ENCODE measurements at places on chromosomes 1 and 21.

- no peak for DNase-seq
These were observed 244.7 kb downstream of the RRAGC start for GRCh38 chr1:38614861-38615260.

DNA sequence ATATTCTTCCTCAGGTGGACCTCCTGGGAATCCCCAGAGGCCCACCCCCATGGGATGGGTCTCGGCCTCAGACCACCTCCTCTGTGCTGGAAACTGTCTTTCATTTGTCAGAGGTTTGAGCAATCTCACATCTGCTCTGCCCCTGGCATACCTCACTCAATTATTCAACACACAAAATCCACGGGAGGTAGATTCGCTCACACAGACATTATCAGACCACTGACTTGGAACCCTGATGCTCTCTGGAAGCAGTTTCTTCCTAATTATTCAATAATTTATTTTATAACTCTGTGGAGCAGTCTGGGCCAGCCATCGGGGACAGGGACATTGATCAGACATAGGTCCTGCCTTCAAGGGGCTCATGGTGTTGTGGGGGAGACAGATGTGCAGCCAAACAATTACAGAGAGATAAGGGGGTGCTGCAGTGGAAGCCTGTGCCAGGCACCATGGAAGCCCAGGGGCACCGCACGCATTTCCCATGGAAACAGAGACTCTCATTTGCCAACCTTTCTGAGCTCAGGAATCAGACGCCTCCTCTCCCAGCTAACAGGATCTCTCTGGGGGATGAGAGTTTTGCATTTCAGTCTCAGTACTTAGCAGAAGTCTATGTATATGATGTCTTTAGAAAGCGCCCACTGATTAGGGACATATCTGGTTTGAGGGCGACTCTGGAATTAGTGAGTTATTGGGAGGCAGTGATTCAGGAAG lies 96.5 kb downstream of the HMGB4 start:
- no peak for DNase-seq

GRCh38 chr1:150236614-150237100 lies 745 bp upstream of the ANP32E start:
- no peak for DNase-seq

GRCh38 chr1:93704052-93704451 lies 22.4 kb upstream of the BCAR3 start:
- DNase-seq = no peak

DNA sequence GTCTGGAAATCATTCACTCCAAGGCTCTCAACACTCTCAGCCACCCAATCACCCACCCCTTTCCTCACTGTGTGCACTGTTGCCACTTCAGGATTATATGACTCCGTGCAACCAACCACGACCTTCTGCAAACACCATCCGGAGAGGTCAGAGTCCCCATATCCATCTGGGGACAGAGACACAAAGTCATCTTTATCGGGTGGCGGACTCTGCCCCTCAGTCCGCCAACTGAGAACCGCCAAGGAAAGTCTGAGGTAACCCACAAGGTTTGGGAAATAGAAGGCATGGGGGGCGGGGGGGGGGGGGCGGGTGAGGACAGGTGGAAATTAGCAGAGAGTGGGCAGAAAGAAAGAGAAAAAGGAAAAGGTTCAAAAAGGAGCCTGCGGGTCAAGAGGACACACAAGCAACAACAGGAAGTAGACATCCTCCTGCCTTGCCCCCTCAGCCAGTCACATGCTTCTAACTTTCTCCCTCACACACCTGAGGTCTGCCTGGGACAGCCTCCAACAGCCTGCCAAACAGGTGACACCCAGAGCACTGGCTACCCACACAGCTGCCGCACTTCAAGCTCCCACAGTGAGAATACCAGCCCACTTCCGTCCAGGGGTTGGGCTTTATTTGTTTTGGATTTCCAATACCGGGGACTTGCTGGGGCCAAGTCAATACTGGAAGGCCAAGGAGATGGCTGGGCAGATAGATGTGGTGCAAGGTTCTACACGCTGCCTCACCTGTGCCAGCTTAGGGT lies 58.1 kb downstream of the SSBP3 start:
- DNase-seq = no peak

DNA sequence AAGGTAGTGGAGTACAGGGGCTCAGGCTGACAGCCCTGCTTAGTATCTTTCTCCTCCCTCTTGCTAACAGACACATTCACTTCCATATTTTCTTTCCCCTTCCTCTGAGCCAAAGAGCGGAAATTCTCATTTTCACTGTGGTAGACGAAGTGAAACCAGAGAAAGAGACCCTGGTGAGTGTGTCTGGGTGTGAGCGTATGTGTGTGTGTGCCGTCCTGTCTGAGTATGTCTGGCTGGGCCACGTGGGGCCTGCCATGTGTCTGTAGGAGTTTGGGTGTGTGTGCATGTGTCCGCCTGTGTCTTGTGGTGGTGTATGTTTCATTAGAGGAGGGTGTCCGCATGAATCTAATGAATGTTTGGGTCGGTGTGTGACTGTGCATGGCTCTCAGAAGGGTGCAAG lies 1.7 kb downstream of the COL8A2 start:
- no peak for DNase-seq

DNA sequence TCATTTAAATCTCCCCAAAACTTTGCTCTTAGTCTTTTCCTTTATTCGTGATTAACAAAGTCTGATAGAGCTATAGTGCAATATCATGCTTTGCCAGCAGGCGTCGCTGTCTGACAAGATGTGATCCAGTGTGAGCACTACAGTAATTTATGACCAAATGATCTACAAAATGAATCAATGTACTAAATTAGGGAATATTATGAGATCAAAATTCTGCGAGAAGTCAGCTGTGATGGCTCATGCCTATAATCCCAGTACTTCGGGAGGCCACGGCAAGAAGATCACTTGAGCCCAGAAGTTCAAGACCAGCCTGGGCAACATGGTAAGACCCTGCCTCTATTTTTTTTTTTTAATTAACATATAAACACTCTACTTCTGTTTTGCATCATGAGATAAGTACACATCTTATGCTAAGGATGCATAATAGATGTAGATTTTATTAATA lies 3.6 kb upstream of the SPSB1 start:
- peak; percentile 76 for DNase-seq

- no peak for DNase-seq
These were observed 10.5 kb downstream of the DNAH14 start for GRCh38 chr1:224939844-224940425.

DNA sequence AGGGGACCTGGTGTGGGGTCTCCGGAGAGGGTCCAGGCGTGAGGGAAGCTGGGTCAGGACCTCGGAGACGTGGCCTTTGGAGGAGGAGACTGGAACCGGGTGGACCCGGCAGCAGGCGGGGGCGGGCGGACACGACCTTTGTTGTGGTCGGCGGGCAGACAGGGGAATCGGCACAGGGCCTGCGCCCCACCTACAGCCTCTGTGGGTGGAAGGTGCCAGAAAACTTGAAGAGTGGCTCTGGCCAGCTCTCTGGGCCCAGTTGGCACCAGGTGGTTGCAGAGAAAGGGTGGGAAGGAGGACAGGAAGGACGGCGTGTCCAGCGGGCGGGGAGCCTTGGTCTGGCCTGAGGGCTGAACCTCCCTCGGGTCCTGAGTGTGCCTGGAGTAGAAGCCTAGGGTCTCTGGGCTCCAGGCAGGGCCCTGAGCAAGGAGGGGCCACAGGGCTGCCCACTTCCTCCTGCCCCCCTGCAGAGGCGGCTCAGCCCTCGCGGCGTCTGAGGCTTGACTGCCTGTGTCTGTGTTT lies 7.7 kb upstream of the TTLL10 start:
- DNase-seq = no peak

GRCh38 chr1:175319912-175320230 lies 127.3 kb upstream of the KIAA0040 start:
- no peak for DNase-seq

- no peak for DNase-seq
These were observed 35.1 kb downstream of the KCNJ15 start for GRCh38 chr21:38291874-38292273.

DNA sequence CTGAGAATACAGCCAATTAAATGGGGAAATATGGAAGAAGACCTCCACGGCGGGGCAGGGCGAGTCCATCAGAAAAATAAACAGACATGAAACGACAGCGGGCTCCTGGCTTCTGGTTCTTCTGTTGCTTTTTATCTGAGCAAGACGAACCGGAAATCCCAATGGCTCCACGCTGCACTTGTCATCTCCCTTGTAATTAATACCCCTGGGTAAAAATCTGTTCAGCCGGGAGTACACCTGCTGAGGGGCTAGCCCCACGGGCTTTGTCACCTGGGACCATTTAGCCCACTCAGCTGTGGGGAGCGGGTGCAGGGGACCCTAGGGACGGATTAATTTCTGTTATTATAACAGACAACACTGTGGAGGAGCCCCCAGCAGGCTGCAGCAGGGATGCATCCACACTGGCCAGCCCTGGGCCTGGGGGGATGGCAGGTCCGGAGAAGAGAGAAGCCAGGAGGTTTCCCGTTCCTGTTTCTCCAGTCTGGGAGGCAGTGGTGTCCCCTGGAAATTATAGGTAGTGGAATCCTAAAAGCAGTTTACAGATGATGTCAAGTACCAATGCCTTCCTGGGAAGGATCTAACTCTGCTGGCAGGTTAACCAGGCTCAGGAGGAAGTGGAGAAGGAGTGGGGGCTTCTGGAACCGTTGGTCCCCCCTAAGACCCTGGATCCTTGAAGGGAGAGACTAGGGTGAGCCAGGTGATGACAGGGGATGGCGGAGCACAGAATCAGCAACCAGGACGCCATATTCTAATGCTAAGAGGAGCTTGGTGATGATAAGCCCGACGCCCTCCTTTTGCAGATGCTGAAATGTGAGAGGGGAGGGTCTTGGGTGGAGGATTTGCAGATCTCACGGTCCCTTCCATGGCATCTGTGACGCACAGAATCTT lies 566.1 kb downstream of the PTPRU start:
- no peak for DNase-seq

- DNase-seq = no peak
These were observed 255.7 kb downstream of the OMA1 start for GRCh38 chr1:58290685-58291372.

DNA sequence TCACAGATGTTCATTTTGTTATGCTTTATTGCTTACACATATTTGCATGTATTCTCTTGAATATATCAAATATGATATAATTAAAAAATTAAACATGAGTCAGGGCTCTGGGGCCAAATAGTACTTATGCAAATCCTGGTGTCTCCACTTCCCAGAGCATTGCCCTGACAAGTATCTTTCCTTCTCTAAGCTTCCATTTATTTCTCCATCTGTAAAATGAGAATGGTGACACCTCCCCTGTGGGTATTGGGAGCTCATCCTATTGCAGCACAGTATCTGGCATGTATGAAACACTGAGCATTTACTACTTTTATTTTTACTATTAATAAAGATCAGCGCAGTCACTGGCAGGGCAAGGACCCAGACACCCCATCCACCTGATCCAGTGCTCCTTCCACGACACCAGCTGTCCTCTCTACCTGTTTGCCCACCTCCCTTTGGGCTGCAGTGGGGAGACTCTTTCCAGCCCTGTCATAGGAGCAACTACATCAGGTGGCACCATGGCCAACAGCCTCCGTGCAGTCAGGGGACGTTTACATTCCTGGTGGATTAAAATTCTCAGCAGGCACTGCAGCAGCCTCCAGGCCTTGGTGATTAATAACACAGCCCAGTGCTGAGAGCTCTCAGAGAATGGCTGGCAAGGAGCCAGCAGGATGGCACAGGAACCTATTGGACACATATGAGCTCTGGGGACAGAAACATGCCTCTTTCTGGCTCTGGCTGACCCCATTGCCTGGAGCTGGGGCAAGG lies 113.0 kb downstream of the DMRTB1 start:
- no peak for DNase-seq

- no peak for DNase-seq
These were observed 9.9 kb upstream of the COA7 start for GRCh38 chr1:52707927-52708655.

Data from activated CD4-positive, alpha-beta T cell treated with anti-CD3 and anti-CD28 coated beads for 4 hours (primary cell).